ENCODE measurements at places on chromosomes 6 and 20.

DNA sequence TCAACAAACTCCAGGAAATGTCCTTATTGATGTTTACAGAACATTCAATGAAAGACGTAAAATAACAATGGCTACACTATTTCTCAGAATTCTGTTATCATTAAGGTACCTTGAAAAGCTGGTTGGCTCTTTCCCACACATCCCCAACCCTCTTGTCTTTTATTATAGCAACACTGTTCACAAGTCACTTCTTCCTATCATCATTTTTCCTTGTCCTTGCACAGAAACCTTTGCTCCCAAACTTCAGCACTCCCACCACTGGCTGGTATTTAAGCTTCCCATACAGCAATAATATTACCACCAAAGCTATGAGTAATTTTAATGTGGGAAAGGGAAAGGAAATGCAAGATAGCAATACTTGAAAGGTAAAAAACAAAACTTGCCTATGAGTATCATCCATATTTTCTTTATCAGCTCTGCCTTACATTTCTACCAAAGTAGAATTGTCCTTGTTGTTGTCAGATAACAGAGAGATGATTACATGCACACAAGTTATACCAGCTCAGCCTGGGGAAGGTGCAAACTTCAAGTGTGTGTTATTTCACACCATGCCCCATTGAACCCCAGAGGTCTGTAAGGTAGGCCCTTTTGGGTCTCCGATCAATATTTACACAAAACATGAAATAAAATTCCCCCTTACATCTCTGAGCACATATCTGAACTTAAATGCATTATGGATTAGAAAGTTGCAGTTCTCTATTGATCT, 32.2 kb downstream of the ARHGAP18 start:
- DNase-seq = no peak

GRCh38 chr20:16385891-16386290, 187.4 kb downstream of the KIF16B start:
- no peak for DNase-seq

DNA sequence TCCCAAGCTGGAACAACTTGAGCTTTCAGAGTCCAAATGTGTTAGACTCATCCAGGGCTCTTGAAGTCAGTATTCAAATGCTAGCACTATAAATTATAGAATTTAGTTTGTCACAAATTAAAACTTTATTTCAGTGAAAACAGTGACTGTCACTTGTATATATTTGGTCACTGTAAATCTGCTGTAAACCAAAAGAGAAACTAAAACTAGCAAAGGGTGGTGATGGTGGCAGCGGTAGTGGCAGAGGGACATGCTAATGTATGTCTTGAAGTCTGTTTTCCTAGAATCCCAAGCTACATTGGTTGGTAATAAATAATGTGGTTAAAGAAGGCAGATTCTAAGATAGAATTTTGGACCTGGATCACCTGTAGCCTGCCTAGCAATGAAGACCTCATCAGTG, 140.4 kb upstream of the CENPW start:
- DNase-seq = no peak

- no peak for DNase-seq
Measured at GRCh38 chr6:17980329-17980728, 7.1 kb downstream of the KIF13A start.

GRCh38 chr6:11921017-11921438, 91.1 kb upstream of the HIVEP1 start:
- DNase-seq = no peak

DNA sequence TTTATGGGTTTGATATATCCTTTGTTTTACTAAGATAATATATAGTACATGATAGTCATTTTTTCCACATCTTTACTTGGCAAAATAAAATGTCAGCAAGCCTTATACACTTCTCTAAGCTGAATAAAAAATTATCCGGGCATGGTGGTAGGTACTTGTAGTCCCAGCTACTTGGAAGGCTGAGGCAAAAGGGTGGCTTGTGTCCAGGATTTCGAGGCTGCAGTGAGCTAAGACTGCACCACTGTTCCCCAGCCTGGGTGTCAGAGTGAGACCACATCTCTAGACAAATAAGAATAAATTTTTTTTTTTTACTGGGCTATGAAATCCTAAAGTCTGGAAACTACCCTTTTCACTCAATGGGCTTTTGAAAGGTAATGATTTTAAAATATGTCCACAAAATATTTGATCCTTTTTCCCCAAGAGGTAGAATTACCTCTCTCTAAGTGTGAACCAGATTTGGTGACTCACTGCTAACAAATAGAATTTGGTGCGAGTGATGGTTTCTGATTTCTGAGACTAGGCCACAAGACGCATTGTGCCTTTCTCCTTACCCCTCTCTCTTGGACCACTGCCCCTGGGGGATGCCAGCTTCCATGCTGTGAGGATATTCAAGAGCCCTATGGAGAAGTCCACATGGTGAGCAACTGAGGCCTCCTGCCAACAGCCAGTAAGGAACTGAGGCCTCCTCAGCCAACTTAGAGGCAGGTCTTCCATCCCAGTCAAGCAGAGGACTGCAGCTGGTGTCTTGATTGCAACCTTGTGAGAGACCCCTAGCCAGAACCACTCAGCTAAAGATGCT, 84.2 kb upstream of the ZNFX1 start:
- no peak for DNase-seq

DNA sequence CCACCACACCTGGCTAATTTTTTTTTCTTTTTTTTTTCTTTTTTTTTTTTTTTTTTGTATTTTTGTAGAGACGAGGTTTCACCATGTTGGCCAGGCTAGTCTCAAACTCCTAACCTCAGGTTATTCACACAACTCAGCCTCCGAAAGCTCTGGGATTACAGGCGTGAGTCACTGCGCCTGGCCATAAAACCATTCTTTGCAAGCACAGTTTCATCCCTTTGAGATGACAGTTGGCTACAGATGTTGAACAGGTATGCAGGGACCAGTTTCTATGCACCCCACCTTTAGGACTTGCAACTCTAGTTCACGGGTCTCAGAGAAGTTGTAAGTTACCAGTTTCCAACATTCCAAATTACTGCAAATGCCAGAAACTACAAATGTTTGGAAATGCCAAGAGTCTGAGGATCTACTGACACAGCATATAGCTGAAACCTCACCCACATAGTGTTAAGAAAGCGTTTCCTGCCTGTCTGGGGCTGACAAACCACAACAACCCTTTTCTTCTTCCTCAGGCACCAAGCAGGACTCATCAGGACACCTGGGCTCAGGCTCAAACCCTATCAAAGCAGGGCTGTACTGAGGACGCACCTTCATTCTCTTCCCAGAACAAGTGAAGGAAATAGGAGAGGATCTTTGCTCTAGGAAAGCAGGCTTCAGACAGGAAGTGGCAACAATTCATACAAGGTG, 22.9 kb downstream of the ARHGAP18 start:
- peak; percentile 19 for DNase-seq

DNA sequence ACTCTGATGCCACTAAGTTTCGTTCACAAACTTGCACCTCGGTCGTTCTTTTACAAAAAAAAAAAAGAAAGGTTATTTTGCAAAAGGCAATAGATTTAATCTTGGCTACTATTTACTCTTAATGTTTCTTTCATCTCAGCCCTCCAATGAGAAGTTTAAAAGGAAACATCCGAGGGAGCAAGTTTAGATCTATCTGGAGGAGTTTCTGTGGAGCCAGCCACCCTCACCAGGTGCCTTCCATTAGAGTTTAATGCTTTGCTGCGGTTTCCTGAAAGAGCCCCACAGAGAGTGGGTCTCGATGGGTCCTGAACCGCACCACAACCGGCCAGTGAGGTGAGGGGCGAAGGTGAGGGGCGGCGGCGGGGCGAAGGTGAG, 632 bp downstream of the PRKN start:
- DNase-seq = peak; percentile 27

DNA sequence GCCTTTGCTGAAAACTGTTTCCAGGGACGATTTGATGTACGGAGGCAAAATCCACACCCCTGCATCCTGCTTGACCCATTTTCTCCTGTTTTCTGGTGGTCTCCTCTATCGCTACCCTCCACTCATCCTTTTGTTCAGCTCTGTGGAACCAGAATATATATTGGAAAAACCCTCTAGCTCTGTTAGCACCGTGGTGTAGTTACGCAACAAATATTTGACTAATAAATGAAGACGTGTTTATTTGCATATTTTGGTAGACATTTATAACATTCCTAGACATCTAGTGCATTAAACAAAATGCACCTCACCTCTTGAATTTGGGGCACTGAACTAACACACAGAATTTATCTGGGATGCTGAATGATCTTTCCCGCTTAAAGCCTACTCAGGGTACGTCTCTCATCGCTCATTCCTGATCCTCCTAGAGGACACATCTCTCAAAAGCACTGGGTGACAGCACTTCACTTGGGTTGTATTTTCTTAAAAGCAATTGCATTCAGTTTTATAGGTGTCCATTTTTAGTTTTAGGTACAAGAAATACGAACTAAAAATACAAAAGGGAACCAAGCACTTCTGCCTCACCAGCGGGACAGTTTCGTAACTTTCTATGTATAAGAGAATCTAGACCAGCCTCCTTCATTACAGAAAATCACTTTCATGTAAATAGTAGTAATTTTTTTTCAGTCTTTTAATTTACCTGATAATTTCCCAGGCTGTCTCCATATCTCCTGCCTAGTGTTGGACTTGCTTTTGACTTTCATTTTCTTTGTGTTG, 59.2 kb downstream of the SNRNP48 start:
- no peak for DNase-seq

GRCh38 chr6:21201637-21202350, 391.8 kb upstream of the SOX4 start:
- no peak for DNase-seq

GRCh38 chr20:46307139-46307998, 929 bp downstream of the CDH22 start:
- DNase-seq = peak; percentile 96

DNA sequence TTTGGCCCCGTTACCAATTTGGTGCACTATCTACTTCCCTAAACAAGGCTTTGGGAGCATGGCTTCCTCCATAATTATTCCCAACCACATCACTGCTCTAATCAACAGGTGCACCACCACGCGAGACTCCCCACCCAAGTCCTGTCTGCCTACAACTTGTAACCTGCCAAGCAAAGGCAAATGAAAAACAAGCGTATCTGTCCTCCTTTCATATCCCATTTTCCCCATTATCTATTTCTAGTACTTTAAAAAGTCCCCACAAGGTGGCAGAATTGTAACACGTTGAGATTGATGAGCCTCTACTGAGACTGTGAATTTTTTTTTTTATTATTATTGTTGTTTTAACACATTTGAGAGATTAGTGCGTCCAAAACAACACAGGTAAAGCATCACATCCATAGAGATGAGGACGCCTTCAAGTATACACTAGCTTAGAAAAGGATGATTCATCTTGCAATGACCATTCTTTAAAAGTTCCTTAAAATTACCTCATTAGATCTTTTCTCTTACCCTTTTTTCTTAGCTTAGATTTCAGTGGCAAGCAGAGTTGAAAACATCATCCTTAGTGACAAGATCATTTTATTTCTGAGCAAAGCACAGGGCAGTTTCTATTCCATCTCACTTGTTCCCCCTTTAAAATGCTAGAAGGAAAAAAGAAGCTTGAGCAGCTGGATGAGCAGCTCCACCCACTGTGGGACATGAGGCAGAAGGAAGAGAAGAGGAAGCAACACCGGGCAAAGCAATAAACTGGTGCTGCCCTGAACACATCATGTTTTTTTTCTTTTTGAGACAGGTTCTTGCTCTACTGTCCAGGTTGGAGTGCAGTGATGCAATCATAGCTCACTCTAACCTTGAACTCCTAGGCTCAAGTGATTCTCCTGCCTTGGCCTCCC, 210.8 kb downstream of the ARHGAP18 start:
- DNase-seq = peak; percentile 18

GRCh38 chr6:167329014-167329413, 4.1 kb downstream of the TTLL2 start:
- DNase-seq = no peak

GRCh38 chr6:54426995-54427394, 118.8 kb downstream of the TINAG start:
- DNase-seq = no peak

GRCh38 chr6:25279748-25280343, 672 bp downstream of the CARMIL1 start:
- DNase-seq = peak; percentile 60

GRCh38 chr20:63589261-63590217, 15.5 kb upstream of the HELZ2 start:
- DNase-seq = no peak

- DNase-seq = no peak
Measured at GRCh38 chr6:106667022-106667402, 37.6 kb downstream of the QRSL1 start.

DNA sequence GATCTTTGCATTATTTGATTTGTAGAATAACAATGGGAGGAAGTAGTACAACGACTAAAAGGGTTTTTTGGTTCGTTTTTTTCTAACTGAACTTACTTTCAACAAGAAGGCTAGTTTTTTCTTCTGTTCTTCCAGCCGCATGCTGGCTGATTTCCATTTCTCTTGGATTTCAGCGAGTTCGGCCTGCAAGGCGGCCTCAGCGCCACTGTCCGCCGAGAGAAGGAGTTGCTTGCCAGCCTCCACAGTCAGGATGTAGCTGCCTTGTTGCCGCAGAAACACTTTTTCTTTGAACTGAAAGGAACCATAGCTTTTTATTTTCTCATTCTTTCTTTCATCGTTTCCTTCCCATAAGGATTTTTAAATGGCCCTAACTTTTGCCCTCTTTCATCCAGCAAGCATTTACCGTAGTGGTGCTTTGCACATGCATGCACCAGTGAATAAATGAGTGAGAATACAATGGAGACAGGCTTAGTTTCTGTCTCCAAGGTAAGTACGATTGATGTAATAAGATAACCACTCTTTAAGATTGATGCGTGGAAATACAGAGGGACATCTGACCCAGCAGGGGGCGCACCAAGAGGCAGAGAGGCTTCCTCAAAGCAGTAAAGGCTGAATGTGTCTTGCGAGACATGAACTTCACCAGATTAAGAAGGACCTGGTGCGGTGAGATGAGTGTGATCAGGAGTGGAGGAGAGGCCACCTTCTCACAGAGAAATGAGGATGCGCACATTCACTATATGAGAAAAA, 398.8 kb downstream of the ESR1 start:
- no peak for DNase-seq

GRCh38 chr20:17854307-17854903, 114.2 kb downstream of the SNX5 start:
- no peak for DNase-seq

DNA sequence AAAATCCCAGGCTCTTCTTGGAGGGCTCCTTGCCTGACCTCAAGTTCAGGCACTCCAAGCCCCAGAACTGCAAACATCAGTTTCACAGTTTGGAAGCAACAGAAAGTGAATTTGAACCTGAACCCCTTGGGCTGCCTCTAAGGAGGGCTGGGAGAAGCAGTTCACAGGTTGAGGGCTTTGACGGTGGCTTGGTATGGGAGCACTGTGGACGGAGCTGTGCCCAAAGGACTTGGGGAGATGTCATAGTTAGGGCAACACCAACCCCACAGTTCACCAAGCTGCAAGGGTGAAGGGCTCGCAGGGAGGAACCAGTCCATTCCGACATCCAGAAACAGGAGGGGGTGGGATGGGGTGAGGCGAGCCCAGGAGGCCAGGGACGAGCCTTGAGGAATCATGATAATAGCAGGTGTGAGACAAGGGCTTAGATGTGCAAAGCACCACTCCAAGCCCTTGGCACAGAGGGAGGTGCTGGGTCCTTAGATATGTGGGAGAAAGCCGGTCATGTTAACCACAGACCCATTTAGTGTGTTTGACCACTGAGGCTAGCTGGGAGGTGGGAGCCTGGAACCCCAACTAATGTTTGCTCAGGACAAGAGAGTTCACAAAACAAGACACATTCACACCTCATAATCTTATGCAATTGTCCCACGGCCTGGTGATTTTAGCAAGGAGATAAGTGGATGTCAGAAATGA, 4.3 kb downstream of the CEBPB start:
- no peak for DNase-seq

- DNase-seq = no peak
Measured at GRCh38 chr6:49462599-49462926, 490 bp downstream of the MMUT start.

- peak; percentile 21 for DNase-seq
Measured at GRCh38 chr20:19644085-19644484, 114.0 kb upstream of the RIN2 start.

Data from GM13977 (cell line).